ENCODE measurements at places on chromosomes 13 and 19.

GRCh38 chr19:3187662-3188511 is 2.2 kb downstream of the NCLN start:
- no peak for DNase-seq

GRCh38 chr19:4064496-4065260 is 2.0 kb downstream of the ZBTB7A start:
- peak; percentile 40 for DNase-seq

DNA sequence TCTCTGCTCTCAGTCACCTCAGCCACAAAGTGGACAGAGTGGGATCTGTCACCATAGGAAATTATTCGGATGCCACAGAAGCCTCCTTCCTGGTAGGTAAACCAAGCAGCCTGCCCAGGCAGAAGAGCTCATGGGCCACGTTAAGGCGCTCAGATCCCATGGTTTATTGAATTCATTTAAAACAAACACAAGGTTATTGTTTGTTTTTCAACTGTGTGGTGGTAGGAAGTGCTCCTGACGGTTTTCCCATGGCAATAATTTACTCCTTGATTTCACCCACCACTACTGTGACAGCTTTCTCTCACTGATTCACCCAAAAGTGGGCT is 14.4 kb downstream of the BCAM start:
- no peak for DNase-seq

GRCh38 chr13:44306371-44307192 is 67.0 kb upstream of the SERP2 start:
- DNase-seq, result no peak

GRCh38 chr13:75263741-75264407 is 218.1 kb downstream of the TBC1D4 start:
- no peak for DNase-seq

DNA sequence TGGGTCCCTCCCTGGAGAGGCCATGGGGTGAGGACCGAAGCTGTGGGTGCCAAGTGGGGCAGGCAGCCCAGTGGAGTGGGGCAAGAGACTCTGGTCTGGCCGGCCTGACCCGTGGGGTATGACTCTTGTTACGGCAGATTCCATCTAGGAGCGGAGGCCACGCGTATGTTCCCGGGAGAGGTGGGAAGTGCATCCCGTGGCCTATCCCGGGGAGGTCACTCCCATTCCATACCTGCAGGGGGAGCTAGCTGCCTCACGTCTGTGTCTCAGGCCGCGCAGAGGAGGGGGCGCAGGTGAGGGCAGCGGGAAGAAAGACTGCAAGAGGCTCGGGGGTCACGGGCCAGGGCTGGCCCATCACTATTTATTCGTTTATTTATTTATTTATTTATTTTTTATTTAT is 4.9 kb downstream of the CSNK1G2 start:
- peak; percentile 32 for DNase-seq

- no peak for DNase-seq
These were observed 850.9 kb upstream of the PCDH9 start for GRCh38 chr13:68081061-68081460.

DNA sequence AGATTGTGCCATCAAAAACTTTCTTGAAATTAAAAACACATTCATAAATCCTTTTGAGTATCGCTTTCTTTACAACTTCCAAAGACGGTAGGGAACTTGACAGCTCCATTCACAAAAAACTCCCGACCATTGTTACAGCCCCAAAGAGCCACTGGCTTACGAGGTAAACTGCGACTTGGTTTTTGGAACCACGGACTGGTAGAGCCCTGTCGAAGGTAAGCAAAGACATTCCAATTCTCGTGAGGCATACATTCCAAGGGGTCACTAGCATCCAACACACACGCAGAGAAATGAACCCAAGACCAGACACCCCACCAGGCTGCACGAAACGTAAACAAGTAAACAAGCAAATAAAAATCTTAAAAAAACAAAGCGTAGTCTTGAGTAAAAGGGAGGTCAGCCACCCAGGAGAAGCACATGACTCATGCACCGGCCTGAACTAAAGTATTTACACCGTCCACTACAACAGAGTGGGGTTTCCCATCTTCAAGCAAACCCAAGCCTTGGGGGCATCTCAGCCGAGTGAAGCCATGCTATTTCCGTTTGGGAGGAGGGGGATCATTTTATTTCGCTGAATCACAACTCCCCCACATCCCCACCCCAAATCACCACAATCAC is 1.4 kb downstream of the BRD4 start:
- no peak for DNase-seq

DNA sequence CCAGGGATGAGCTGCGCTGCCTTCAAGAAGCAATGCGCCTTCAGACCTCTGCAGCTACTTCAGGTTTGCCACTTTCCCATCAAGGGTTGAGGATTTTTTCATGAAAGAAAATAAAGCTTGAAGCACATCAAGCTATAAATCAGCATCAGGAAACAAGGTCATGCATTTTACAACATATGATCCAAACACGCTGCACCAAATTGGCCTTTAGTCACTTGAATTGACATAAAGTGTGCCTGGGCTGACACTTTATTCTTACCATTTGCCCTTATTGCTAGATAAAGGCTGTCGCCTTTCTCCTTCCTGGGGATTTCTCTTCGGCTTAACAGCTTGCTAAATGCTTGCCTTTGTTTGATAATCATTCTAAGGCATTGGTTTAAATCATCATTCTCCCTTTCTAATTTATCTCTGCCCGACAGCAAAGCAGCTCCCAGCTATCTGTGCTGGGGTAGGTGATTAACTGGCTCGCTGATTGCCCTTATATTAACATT is 87.7 kb downstream of the LHFPL6 start:
- DNase-seq, result no peak

DNA sequence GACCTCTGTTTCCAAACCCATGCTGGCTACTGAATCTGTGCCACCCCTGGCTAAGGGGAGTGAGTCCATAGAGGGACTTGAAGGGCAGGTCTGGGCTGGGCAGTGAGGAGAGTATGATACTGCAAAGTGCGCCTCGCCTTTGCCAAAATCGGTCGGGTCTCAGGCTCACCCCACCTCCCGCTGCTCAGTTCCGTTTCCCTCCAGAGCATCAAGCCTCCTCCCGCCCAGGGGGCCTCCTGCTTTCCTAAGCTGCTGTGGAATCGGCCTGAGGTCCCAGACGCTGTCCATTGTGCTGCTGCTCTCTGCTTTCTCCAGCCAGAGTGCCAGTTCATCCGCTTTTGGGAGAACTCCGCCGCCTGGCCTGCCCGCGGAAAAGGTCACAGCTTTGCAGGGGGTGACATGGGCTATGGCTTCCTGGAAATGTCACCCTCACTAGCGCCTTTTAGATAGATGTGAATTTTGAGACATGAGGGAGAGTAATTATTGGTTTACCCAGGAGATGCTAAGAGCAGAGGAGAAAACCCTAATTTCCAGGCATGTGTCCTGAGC is 1418.4 kb downstream of the UQCRFS1 start:
- no peak for DNase-seq

DNA sequence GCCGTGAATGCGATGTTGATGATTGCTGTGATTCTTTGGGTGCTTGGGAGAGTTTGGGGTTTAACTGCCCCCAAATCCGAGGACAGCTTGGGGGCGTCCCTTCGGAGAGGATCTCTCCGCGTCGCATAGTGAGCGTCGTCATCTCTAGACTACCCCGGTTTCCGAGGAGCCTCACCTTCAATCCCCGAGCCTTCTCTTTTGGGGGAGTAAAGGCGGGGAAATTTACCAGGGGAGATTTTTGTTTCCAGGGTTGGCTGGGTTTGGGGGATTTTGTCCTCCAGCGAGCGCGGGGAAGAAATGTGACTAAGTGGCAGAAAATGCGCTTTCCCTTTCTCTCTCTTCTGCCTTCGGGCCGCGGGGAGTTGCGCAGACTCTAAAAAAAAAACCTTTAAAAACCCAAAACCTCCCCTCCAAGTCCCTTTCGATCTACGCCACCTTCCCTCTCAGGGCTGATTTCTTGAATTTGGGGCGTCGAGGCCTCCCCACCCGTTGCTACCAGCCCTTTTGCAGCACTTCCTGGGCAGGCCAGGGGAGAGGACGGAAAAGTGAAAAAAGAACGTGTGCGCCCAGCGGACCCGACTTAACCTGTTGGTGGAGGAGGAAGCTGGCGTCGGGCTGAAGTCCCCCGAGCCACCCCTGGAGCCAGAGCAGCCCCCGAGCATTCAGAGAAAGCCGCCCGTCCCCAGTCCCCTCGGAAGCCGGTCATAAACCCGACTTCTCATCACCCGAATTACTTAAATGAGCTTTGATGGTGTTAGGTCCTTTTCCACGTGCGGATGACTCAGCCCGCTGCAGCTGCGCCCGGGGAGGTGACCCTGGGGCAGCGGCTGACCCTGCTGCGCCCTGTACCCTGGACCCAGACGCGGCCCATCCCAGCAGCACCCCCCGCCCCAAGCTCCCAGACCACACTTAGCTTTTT is 17.7 kb downstream of the NFIX start:
- DNase-seq, result peak; percentile 29

DNA sequence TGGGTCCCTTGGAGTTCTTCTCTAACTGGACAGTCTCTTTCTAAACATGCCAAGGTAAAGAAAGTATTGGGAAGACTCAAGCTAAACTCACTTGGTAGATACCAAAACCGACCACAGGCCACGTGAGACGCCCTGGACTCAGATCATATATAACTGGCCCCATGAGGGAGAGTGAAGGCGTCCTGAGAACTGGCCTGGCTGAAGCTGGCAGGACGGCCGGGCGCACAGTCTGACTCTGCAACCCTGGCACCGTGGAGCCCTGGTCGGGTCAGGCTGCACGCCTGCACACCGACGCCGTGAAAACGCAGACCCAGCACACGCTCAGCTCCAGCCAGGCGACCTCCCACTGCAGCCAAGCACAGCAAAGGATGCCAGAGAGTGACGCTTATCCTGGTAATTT is 122.5 kb upstream of the SPACA7 start:
- no peak for DNase-seq

DNA sequence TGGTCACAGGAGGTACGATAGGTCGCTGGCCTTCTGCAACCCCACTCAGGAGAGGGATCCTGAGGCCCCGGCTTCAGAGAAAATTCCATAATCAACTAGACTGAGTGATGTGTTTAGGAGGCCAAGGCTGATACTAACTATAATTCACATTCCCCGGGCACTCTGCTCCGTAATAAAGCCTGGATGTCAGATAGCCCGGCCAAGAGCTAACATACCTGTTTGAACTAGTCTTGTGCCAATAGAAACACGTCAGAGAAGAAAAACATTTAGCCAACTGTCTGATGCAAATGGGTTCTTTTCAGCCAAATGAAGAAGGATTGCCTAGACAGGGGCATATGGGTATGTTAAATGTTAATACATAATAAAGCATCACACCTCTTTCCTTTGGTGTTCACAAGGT is 204.2 kb downstream of the TSHZ3 start:
- no peak for DNase-seq

DNA sequence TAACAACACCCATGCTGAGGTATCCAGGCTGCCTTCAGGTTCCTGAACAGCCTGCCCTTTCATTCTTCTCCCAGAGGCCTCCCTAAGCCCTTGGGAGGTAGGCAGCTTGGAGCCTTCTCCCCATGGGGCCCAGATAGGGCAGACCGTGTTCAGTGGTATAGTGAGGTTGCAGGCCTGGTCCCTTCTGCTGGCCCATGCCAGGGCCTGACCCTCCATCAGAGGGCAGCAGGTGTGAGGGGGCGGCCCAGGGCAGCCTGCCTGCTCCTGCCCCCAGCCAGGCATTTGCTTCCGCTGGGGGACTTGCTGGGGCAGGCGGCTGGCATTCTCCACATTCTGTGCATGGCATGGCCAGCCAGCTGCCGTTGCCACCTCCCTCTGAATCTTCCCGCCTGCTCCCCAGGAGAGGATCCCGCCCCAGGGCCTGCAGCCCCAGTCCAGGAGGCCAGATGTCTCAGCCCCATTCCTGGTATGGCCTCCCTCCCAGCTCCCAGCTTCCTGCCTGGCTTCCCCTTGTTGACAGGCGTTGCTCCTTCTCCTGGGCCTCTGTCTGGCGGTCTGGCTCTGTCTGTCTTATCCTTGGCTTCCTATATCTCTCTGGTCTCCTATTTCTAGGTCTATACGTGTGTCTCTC is 8.9 kb downstream of the CIC start:
- no peak for DNase-seq

DNA sequence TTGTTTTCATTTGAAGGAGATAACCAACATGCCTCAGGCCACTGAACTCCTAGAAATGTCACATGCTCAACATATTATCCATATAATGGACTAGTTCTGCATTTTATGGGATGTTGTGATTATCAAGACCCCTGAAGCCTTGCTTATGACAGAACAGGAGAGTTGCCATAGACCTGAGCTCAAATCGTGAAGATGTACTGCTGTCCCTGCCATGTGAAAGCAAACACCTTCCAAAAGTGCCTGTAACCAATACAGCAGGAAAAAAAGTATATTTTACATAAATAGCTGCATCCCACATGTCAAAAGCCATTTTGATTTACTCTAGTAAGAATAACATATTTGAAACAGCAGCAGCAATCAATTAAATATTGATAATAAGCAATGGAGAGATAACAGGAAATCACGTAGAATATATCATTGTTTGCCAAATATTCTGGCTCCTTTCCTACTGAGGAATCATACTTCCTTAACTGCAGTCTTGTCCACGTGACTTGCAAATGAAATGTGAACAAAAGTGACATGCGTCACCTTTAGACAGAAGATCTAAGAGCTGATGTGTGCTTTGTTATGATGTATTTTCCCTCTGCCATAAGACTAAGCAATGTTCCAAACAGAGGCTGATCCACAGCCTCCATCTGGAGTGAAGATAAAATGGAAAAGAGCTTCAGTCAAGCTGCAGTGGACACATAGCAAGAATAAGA is 33.5 kb downstream of the SLC25A30 start:
- DNase-seq, result no peak

GRCh38 chr19:33392341-33393285 is 19.1 kb downstream of the CEBPG start:
- DNase-seq, result no peak

DNA sequence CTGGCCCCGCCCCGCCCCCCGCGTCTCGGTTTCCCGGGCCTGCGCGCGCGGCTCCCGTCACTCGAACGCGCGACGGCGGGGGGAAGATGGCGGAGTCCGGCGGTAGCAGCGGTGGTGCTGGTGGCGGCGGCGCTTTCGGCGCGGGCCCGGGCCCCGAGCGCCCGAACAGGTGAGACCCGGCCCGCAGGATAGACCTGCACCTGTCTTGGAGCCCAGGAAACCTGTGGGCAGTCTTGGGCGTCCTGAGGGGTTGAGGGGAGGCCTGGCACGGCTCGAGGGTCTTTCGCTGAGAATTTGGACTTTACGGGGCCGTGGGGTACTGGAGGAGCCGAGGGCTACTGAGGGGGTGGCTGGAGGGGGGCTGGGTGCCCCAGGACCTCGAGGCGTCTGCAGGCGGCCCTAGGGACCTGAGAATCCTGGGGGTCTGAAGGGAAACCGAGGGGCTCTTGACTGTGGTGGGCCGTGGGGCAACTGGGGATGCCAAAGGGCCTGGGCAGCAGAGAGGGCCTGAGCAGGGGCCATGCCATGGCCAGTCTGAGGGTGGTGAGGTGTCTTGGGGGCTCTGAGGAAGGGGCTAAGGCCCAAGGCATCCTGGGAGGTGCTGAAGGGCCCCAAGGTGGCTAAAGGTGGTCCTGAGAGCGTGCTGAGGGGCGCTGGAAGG is at the start of gene KLHL26:
KLHL26 (plus strand) TSS at position 60 of the 661 bp plus-strand sequence; CDS start at position 87, 27 bp downstream.
- DNase-seq, result no peak

GRCh38 chr19:13476071-13476470 is 30.2 kb downstream of the CACNA1A start:
- DNase-seq, result no peak

GRCh38 chr13:26590951-26591350 is 33.5 kb downstream of the WASF3 start:
- DNase-seq, result no peak

Measured in stimulated activated CD4-positive, alpha-beta T cell treated with anti-CD3 and anti-CD28 coated beads, Interleukin-4, amount 100 ng/mL, for 24 hours (primary cell).